ENCODE measurements at places on chromosomes 4 and X. TPM values are rescaled to one million over a fixed set of nuclear protein-coding genes. Genes with fewer than 3 reads are reported as not detected.

The LONRF3 gene
- total RNA-seq = 13.8 TPM

The RRH gene
- total RNA-seq = not detected

The SLC10A3 gene
- total RNA-seq = 14.0 TPM

- no peak for DNase-seq
Observed at GRCh38 chrX:14902537-14902936, 29.3 kb downstream of the MOSPD2 start.

DNA sequence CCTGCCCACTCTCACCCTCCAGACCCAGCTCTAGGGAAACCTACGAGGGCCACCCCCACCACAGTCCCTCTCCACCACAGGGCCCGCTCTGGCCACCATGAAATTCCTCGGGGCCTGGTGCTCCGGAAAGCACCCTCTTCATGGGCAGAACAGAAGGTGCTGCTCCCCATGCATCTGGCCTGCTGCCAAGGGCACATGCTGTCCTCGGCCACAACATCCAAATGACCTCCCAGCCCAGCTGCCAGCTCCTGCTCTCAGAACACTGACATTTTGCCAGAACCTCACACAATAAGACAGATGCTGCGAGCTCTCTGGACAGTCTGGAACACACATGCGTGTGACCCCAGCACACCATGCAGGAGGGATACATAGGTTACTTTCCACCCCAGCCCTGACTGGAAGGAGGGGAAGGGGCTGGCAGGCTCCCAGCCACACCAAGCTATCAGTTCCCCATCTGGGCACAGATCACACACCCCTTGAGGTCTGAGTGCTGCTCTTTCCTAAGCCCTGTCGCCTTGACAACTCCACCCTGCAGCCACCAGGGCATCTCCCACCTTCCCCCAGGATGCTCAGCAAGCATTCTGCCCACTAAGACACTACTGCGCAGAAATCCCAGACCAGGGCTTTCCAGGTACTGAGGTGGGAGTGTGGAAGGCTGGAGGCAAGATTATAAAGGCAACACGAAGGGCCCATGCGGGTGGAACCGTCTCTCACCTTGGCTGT lies 5.8 kb downstream of the CCNQ start:
- no peak for DNase-seq

- DNase-seq = no peak
Observed at GRCh38 chrX:39890807-39891206, 207.0 kb downstream of the BCOR start.

DNA sequence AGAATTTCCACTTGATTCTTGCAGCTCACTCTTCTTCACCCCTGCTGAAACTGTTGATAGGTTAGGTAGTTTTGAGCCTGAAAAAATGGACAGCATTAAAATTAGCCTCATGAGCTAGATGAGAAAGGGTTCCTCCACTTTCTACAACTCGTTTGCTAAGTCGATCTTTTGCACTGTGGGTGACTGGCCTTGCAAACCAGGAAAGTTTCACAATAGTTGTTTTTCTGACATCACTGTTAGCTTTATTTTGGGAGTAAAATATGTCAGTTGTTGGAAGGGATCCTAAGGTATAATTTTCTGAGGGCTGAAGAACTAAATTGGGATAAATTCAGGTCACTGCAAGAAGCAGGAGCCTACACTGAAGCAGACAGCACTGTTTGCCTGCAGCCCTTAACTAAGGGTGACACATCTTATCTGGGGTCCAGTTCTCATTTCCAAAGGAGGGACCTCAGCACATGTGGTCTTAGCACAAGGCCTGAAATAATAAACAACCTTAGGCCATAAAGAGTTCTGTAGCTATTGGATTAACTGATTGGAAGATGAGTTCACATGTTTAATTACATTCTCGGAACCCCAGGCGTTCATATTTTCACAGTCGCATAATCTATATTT lies 29.1 kb downstream of the ANAPC4 start:
- no peak for DNase-seq

- DNase-seq = no peak
Observed at GRCh38 chr4:106690487-106690886, 321.9 kb upstream of the GIMD1 start.

Measured in Caki2 (cell line).